Activated B cell treated with CpG ODN at 0.5 μM for 24 hours (primary cell): ENCODE measurements at places on chromosomes 2 and 18. TPM values are rescaled to one million over a fixed set of nuclear protein-coding genes. Genes with fewer than 3 reads are reported as not detected.

GCG gene
- not detected in 2 replicates for total RNA-seq

UNC80 gene
- total RNA-seq = not detected in 2 replicates

ASXL3 gene
- total RNA-seq = not detected in 2 replicates

INPP5D gene
- total RNA-seq = 247 and 275 TPM in 2 replicates

PDE6D gene
- total RNA-seq = 35.7 and 41.3 TPM in 2 replicates

DUSP2 gene
- 118 and 122 TPM in 2 replicates for total RNA-seq
